ENCODE measurements at places on chromosomes 3 and 15.

DNA sequence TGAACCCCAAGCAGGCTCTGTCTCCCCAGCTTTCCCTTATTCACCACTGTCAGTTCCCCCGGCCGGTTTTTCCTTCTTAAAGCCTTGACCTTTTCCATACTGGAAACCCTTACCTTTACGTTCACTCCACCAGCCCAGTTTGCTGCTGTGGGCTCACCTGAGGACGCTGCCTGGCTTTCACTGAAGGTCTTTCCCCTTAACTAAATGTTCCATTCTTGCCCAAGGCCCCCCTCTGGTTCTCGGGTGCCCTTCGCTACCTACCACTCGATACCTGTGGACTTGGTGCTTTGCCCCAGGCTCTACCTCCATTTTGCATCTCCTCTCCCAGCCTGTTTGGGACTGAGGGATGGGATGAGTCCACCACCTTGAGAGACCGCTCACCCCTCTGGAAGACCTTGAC lies 851 bp downstream of the AP2M1 start:
- no peak for DNase-seq

- no peak for DNase-seq
Measured at GRCh38 chr3:187836823-187837770, 91.8 kb upstream of the BCL6 start.

DNA sequence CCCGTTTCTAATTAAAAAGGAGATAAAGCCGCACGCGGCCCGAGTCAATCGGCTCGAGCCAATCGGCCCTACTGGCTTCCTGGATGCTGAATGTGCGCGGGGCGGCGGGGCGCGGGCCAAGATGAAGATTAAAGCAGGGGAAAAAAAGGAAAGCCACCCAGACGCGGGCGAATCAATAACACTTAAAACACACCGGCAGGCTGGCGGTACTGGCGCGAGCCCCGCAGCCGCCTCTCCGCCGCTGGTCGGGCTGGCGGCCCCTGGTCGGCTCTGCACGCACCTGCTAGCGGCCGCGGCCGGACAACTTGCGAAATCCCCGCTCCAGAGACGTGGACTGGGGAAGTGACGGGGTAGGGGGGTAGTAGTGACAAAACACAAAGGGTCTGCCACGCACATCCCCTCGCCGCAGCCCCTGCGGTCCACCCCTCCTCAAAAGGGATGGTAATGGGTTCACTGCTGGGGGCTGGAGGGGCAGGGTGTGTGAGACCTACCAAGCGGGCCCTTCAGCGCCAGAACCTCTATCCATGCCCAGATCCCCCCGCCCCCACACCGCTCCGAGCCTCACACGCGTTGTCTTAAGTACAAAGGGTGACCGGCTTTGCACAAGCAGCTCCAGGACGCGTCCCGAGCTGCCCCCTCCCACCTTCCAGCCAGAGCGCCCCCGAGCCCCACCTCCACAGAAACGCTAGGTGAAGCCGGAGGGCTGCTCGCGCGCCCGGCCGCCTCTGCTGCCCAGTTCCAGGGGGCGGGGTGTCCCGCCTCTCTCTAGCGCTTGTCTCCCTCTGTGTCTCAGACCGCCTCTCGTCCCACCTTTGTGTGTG lies 1.4 kb downstream of the WNT7A start:
- peak; percentile 24 for DNase-seq

GRCh38 chr3:147915057-147915456 lies 505.9 kb downstream of the ZIC1 start:
- no peak for DNase-seq

DNA sequence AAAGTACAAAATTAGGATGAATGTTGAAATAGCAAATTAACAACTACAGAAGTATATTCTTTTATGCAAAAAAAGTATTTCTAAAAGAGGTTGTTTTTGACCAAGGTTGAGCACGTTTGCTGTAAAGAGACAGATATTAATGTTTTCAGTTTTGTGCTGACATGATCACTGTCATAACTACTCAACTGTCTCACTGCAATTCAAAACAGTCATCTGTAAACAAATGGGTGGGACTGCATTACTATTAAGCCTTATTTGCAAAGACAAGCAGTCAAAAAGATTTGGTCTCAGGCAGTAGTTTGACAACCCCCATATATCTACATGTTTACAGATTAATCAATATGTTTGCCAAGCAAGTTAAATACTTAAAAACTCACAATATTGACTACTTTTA lies 109.1 kb upstream of the ZNF385D start:
- no peak for DNase-seq

Measured in activated CD4-positive, alpha-beta T cell treated with anti-CD3 and anti-CD28 coated beads for 48 hours (primary cell).